ENCODE measurements at places on chromosomes 16 and 17. TPM values are rescaled to one million over a fixed set of nuclear protein-coding genes. Genes with fewer than 3 reads are reported as not detected.

The ERI2 gene
- 17.6 TPM for total RNA-seq

The ASIC2 gene
- total RNA-seq, result not detected

The CDT1 gene
- total RNA-seq, result 3.5 TPM

GRCh38 chr17:46182961-46183360 is 10.3 kb downstream of the KANSL1 start:
- DNase-seq, result no peak

DNA sequence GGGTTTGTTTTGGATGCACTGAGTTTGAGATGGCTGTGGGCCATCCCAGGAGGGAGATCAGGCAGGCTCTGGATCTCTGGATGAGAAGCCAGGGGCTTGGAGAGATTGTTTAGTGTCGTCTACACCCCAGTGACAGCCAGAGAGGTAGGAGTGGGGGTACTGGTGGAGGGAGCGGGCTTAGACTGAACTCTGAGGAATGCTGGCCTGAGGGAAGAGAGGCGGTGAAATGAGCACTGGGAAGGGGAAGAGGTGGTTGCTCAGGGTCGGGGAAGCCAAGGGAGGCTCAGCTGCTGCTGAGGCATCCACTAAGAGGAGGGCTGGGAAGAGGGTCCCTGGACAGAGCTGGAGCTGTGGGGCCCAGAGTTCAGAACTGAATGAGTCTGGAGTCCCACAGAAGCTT is 23.6 kb downstream of the CACNA1G start:
- DNase-seq, result no peak

GRCh38 chr17:50107790-50108414 is 12.8 kb downstream of the PDK2 start:
- DNase-seq, result no peak

DNA sequence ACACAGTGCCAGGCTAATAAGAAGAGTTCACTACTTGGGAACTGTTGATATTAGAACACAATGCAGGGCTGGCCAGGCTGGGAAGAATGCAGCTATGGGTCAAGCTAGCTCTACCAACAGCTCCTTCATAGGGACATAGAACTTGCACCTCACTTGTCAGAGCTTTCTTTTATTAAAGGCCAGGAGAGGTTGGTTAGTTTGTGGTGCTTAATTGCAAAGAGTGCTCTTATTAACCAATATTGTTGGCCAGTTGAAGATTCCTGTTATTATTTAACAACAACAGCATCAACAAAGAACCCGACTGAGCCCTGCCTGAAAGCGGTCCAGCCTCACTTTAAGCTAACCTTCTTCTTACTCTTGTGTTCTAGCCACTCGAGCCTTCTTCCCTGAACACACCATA is 43.4 kb upstream of the ANKFN1 start:
- no peak for DNase-seq

GRCh38 chr16:53542283-53542682 is 39.3 kb upstream of the AKTIP start:
- no peak for DNase-seq

- DNase-seq, result no peak
Observed at GRCh38 chr17:80946449-80946848, 45.2 kb upstream of the CHMP6 start.

All from lower lobe of right lung (tissue), 2 donors.